ENCODE measurements at places on chromosomes 7 and 10.

GRCh38 chr7:111384065-111384891, 178.0 kb downstream of the IMMP2L start:
- DNase-seq: no peak

DNA sequence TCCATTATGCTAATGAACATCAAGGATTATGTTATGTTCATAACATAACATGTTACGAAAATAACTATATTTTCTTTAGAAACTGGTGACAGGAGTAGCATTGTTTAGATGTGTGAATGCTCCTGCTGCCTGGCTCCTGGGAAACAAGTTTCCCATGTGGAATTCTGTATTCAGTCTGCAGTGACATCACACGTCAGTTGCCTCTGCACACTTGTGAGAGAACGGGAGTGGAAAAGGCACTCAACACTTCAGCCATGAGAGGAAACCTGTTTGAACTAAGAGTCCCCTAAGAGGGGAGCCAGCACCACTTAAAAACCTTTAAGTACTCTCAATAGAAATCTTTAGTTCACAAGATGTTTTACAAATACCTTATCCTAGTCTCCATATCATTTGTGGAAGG, 140.3 kb upstream of the FAM20C start:
- no peak for DNase-seq

DNA sequence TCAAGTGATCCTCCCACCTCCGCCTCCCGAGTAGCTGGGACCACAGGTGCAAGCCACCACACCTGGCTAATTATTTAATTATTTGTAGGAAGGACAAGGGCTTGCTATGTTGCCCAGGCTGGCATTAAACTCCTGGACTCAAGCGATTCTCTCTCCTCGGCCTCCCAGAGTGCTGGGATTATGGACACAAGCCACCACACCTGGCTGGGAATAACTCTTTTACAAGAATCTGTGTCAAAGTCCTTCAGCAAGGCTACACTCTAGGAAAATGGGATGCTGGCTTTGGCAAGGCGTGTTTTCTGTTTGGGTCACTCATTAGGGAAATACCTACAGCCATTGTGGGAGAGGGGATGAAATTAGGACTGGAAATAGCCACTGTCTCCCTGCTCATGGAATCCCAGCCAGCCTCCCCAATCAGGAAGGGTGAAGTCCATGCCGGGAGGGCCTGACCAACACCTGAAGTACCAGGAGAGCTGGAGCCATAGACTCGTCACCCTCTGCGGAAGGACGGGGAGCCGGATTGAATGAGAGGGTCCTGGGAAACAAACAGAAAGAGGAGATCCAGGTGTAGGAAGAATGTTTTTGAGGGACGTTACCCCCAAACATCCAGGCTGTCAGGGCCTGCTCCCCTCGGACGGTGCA, 72.2 kb upstream of the MYL10 start:
- no peak for DNase-seq

DNA sequence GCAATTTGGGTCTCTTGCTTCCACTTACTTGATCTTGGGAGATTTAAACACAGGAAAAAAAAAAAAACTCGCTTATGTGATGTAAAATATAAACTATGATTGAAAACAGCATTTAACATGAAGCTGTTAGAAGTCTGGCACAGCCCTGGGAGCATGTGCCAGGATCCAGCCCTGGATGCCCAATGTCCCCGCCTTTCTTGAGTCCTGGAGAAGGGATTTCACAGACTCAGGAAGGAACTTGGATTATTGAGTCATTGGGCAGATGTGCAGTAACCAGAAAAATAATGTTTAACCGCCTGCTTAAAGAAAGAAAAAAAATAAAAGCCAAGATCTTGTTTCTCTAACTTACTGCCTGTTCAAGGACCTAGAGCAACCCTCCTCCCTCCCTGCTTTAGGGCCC, 3.7 kb upstream of the JCAD start:
- no peak for DNase-seq

DNA sequence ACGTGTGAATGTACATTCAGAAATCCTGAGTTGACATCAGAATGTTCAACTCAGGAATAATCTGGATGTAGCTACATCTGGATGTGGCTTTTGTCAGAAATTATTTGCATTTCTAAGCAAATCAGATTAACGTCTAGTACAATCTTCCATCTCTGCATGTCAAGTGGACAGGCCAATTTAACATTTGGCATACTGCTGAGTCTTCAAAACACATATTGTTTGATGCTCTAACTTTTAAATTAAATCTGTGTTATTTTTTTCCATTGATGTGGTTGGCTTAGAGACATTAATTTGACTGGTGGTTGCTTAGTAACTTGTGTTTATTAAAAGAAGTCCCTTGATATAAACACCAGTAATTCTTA, 3.4 kb downstream of the STAMBPL1 start:
- no peak for DNase-seq

GRCh38 chr7:115332691-115333090, 410.8 kb downstream of the MDFIC start:
- no peak for DNase-seq

- no peak for DNase-seq
These were observed 69.4 kb downstream of the ZRANB1 start for GRCh38 chr10:125011171-125011925.

DNA sequence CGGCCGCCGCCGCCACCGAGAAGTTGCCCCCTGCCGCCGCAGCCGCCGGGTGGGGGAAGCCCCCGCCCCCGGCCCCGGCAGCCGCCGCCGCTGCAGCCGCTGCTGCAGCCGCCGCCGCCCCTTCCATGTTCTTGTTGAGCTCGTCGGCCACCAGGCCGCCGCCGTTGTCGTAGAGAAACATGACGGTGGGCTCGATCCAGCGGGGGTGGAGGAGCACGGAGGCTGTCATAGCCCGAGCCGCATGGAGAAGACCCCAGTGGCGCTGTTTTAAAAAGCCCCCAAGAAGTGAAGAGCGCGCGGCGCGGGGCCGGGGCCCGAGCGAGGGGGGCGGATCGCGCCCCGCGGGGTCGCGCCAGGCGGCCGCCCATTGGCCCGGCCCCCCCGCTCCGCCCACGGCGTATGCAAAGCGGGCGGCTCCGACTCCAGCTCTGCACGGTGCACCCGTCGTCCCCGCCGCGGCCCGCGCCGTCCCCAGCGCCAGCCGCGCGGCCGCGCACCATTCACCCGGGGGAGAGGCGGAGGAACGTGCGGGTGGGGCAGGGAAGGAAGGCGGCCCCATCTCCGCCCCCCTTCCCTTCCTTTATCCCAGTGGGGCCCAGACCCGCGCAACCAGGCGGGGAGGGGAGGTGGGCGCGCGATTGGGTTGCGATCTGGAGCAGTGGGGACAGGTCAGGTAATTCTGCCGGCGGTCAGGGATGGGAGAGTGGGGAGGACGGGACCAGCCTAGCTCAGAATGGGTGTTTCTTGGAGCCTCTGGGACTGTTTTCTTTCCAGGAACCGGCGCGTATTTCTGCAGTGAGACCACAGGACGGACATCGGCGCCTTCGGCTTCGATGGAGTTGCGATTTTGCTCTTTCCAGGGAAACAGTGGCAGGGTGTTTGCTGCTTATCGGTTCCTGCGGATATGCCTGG, at the start of gene HOXA13:
Gene HOXA13 (minus strand): TSS at position 243 of the 912 bp plus-strand sequence. CDS start 14 bp downstream, at position 229.
- DNase-seq: no peak

DNA sequence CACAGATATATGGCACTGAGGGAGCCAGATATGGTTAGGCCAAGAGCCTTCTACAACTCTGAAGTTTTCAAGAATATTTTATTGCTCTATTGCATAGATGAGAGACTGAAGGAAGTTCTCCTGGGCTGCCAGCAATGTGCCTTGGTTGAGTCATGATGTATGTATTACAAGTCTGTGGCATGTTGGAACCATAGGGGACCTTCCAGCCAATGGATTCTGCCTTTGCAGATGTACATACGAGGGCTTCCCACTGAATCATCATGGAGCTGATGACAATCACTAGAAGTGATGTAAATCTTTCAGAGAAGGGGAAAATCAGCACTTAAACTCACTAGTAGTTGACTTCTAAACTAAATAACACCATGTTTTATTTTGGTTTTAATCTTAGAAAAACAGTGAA, 419.5 kb downstream of the PHTF2 start:
- no peak for DNase-seq

- DNase-seq: no peak
These were observed 3.3 kb upstream of the GLCCI1 start for GRCh38 chr7:7965301-7965700.

GRCh38 chr10:101995451-101996063, 60.4 kb downstream of the ARMH3 start:
- no peak for DNase-seq

- no peak for DNase-seq
These were observed 63.4 kb downstream of the CAV1 start for GRCh38 chr7:116588225-116588624.

DNA sequence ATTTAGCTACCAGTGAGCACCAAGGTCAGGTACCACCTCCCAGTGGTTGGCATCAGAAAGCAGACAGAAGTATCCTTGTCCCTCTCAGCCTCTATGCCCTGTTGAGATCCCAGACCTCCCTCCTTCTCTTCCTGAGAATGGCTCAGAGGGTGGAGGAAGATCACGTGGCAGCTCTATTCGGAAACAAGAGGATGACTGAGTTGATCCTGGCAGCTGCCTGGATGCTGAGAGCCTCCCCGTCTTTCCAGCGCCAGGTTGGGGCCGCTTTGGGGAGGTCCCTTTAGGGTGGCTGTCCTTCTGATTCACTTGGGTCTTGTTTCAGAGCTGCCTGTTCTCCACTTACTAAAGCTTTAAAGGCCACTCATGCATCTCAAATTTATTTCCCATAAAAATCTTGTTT, 36.9 kb upstream of the NPFFR1 start:
- no peak for DNase-seq

DNA sequence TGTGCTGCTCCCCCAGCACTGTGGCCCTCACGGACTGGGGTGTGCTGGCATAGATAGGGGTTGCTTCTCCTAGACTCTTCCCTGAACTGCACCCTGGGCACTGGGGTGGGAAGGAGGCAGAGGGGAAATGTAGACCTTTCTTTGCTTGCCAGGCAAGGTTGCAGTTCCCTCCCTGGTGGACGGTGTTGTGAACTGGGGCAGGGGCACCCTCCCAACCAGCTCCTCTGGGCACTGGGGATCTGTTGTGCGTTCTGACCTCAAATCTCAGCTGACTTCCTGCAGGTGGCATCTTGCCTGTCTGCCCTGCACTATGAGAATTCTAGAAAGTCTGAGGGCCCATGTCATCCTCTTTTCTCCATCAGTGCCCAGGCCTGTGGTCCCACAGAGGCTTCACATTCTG, 53.9 kb downstream of the ARHGAP22 start:
- DNase-seq: no peak

All from GM12891 (cell line).